ENCODE measurements at places on chromosomes 3 and 15. TPM values are rescaled to one million over a fixed set of nuclear protein-coding genes. Genes with fewer than 3 reads are reported as not detected.

MORC1 gene
- total RNA-seq = not detected

TMEM207 gene
- total RNA-seq = not detected

DNA sequence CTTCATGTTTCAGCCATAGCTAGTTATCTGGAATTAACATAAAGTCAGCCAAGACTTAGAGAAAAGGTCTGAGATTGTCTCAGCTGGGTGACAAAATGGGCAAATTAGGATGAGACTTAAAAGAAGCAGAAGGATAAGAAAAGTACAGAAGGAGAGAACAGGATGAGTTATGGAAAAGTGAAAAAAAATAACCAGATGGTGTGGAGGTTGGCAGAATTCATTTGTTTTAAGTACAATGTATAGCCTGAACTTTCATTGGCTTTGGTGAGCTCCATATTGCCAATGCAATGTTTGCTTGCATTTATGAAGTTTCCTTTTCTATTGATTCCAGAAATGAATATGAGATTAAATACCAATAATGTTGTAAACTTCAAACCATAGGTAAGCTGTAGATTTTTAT, 447.2 kb upstream of the DPH6 start:
- no peak for DNase-seq

- no peak for DNase-seq
Measured at GRCh38 chr15:62474771-62475124, 309.7 kb upstream of the C2CD4B start.

GRCh38 chr15:38587214-38587613, 22.6 kb upstream of the RASGRP1 start:
- no peak for DNase-seq

SH2D7 gene
- not detected for total RNA-seq

LARP6 gene
- 0.94 TPM for total RNA-seq

DNA sequence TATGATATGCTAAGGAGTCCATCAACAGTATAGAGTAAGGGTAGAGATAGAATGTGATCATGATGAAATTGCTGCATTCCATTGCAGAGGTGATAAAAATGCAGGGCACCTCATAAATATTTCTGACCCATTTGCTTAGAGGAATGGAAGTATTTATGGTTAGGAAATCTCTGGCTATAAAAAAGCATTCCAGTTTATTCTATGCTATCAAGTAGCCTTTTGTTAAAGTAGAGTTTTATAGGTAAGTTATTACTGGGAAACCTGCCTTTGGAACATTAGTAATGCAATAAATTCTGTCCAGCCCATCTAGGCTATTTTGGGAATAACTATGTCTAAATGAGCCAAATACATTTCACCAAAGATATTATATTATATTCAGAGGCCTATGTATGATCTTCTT, 19.8 kb upstream of the STRIT1 start:
- DNase-seq = no peak

CD200R1 gene
- total RNA-seq = 10.9 TPM

- DNase-seq = no peak
Measured at GRCh38 chr3:15359677-15360397, 27.5 kb upstream of the SH3BP5 start.

REC114 gene
- not detected for total RNA-seq
